Stimulated activated naive CD4-positive, alpha-beta T cell treated with Interleukin-2 at 50 U/mL for 16 hours (primary cell): ENCODE measurements at places on chromosomes 1 and 21.

GRCh38 chr1:41659903-41660302 is 175.4 kb upstream of the EDN2 start:
- no peak for DNase-seq

GRCh38 chr1:88562991-88563390 is 121.1 kb upstream of the PKN2 start:
- DNase-seq, result no peak

GRCh38 chr1:67559222-67559700 is 125.7 kb upstream of the GADD45A start:
- DNase-seq, result no peak

DNA sequence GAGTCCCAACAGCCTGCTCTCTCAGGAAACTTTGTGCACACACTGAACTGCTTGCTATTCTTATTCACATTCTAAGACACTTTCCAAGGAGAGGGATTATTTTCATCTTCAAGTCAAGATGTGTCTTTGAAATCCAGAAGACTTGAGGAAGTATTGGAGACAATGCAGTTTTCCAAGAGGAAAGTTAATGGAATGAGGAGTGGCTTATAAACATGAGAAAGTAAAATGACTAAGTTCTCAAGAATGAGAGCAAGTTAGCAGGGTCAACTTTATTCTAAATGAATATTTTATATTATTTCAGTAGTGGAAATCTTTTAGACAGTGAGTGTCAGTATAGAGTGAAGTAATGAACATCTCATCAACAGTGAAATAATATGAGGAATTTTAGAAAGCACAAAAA is 1239.3 kb downstream of the MRPL39 start:
- DNase-seq, result no peak

- DNase-seq, result no peak
These were observed 93.9 kb upstream of the PRMT6 start for GRCh38 chr1:106962591-106962990.

DNA sequence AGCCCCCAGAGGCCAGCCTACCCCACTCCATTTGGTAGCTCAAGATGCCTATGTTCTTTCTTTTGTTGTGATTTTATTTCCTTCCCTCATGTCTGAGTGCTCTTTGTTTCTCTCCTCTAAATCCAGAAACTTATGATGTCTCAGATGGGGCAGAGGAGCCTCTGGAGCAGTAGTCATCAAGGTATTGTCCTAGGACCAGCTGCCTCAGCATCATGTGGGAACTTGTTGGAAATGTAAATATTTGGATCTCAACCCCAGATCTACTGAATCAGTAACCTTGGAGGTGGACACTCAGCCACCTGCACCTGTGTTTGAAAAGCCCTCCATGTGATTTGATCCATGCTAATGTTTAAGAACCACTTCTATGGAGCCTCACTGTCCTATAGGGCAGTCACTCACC is 593.1 kb upstream of the PLXNA2 start:
- DNase-seq, result no peak

- DNase-seq, result no peak
These were observed 2.7 kb downstream of the PER3 start for GRCh38 chr1:7786795-7787194.

DNA sequence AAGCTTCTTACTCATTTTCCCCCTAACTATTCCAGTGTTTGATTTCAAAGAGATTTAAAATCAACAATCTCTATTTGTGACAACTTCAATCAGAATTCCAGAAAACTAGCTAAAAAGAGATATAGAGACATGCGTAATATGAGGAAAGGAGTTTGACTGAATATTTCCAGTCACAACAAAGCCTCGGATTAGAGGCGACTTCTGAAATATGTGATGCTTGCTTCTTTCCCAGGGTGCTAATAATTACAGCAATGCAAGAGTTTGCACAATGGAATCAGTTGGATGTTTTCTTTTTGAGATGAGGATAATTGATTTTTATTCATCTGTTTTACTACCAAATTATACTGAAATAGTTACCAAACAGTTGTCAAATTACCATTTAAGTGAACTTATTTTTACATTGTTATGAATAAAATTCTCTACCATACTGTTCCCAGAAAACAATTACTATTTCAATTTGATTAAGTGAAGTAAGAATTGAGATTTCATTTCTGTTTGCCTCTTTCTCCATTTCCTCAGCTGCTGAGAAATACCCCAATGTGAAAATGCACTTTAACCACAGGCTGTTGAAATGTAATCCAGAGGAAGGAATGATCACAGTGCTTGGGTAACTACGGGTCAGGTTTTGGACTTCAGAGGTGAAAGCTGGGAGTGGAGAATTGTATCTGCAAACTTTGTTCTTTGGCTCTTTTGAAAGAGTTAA is 28.1 kb downstream of the KMO start:
- DNase-seq, result no peak

DNA sequence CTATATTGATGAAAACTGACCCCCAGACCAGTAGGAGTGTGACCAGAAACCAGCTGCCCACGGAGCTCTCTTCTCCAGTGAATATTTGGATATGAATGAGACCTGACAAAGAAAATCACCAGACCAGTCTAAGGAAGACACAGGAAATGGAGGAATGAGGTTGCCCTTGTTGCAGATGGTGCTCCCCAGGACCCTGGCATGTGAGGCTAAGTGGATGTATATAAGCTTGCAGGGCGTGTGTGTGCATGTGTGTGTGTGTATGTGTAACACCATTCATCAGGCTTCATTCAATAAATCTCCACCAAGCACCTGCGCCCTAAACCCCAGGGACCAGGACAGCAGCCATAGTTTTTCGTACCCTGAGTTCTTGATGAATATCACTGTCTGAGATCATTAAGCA is 14.4 kb downstream of the PHLDA3 start:
- no peak for DNase-seq

DNA sequence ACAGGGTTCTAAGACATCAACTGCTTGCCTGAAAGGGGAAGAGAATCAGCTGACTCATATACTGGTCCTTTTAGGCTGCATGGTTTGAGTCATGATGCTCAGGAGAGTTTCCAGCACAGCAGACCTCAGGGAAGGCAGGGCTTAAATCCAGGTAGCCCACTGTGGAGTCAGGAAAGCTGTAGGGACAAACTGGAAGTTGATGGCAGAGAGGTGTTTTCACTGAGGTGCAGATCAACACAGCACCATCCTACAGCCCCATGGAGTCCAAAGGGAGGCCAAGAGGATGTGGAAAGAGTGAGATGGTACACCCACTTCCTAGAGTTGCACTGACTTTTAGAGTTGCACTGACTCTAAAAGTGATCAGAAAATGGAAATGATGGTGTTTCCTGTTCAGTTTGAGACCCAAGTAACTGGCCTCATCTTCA is 252.4 kb upstream of the DUSP10 start:
- no peak for DNase-seq

DNA sequence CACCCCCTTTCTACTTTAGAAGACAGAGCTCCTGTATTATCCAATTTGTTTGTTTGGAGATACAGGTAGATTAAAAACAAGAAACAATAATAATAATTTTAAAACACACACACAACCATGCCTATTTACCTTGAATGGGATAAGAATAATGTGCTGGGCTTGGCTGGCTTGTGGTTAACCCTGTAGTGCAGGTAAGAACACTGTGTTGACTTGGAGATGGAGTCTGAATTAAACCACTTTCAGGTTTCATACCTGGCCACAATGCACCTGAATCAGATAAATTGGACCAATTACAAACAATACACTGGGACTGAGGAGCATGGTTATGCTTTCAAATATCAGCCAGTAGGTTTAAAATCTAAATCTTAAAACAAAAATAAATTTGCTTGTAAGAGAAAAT is 60.8 kb downstream of the EYA3 start:
- no peak for DNase-seq

DNA sequence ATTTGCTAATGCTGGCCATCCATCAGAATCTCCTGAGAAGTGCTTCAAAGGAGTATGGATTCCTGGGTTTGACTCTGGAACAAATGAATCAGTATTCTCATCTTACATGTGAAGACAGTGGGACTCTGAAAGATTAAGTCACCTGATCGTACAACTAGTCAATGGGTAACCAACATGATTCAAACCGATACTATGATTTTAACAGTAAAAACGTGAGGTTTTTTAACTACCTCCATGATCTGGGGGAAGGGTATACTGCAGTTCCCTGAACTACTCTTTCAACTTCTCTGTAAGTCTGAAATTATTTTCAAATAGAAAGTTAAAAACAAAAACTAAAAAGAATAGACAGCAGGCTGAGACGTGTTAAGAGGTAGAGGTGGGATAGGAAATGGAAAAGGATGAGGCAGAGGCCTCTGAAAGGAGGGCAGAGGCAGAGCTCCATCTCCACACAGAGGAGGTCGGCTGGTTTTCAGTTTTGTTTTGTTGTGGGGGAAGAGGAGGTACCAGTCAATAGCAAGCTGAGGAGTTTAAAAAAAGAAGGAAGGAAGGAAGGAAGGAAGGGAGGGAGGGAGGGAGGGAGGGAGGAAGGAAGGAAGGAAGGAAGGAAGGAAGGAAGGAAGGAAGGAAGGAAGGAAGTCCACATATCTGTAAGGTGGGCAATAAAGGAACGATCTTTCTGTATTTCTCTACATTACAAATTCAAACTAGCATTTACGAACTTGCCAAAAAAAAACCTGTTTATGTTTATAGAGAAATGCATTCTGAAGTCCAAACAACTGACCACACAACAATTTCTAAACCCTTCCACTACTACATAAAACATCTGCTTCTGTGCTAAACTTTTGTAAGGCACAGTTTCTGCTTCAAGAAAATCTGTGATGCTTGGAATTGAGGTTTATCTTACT is 213.1 kb downstream of the RERE start:
- DNase-seq, result peak; percentile 37

- no peak for DNase-seq
These were observed 73.3 kb downstream of the HSF2BP start for GRCh38 chr21:43585924-43586413.

- no peak for DNase-seq
These were observed 35.5 kb downstream of the ADAMTS1 start for GRCh38 chr21:26809745-26810144.

DNA sequence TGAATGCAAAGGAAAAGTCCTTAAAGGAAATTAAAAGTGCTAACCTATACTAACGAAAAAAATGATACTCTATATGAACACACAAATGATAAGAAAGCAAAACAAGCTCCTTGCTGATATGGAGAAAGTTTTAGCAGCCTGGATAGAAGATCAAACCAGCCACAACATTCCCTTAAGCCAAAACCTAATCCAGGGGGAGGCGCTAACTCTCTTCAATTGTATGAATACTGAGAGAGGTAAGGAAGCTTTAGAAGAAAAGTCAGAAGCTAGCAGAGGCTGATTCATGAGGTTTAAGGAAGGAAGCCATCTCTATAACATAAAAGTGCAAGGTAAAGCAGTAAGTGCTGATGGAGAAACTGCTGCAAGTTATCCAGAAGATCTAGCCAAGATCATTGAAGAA is 3.4 kb downstream of the KRTAP23-1 start:
- DNase-seq, result no peak

GRCh38 chr1:158180741-158181576 is at the start of gene CD1D:
Gene CD1D, plus strand, starts transcription at chr1:158180895. Its CDS starts 207 bp downstream, at chr1:158181102.
- DNase-seq, result no peak

DNA sequence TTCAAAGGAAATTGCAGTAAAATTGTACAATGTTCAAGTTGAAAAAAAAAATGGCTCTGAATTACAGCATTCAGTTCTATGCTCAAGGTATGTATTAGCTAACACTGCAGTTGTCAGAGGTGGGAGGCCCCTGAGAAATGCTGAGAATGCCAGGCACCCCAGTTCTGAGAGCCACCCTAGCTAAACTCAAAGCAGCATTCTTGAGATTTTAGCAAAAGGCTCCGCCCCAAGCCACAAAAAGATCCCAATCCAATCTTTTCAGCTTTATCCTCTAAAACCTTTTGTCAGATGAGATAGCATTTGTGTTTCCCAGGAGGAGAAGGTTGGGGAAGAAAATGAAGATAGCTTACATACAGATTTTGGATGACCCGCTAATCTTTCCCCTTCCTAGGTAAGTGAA is 68.8 kb downstream of the SMYD2 start:
- DNase-seq, result no peak

- DNase-seq, result no peak
These were observed 136.2 kb upstream of the DMRTA2 start for GRCh38 chr1:50559421-50559820.

GRCh38 chr1:167298325-167298724 is 77.6 kb downstream of the POU2F1 start:
- no peak for DNase-seq

GRCh38 chr1:84598418-84598817 is 24.2 kb upstream of the CTBS start:
- DNase-seq, result no peak

GRCh38 chr1:227092069-227092468 is 152.0 kb downstream of the COQ8A start:
- DNase-seq, result no peak

DNA sequence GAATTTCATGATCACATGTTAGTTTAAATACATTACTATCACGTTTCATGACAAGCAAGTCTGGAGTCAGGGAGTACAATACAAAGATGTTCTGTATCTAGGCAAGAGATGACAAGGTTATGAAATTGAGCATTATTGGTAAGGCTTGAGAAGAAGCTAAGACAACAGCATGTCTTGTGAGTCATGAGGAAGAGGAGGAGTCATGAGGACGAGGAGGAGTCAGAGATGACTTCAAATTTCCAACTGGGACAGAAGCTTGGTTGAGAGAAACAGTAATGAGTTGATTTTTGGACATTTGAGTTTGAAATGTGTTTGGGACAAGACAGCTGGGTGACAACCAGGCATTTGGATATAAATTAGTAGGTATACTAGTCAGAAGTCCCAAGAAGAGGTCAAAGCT is 4.3 kb upstream of the UBE2U start:
- DNase-seq, result no peak

- DNase-seq, result no peak
These were observed 12.6 kb downstream of the SZT2 start for GRCh38 chr1:43402089-43402865.

- DNase-seq, result no peak
These were observed 38.4 kb downstream of the NFASC start for GRCh38 chr1:204909109-204909508.

GRCh38 chr1:52706136-52706670 is 8.1 kb upstream of the COA7 start:
- DNase-seq, result no peak

DNA sequence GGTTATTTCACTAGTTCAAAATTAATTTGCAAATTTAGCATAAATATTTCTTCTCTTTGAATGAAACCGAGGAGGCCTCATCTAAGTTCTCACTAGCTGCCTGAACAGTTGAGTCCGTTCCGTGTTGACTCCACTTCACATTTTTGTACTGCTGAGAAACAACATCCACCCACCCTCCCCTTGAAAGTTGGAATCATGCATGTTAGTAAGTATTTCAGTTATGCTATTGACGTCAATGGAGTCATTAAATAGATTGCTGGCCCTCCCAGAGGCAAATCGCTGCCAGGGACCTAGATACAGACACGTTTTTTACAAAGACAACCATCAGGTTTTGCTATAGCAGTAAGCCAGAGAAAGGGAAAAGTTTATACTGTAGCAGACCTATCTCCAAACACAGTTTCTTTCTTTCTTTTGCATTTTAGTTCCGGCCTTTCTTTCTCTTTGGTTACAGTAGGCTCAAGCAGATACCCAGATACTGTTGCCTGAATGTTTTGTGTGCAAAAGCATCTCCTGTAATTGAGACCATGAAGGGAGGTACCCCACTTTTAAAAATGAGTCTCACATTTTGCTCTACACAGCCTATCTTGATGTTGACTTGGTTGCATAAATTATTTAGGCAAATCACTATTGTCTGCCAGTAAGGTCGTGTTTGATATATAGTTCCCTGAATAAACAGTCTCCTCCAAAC is 262.6 kb upstream of the SGIP1 start:
- peak; percentile 46 for DNase-seq
